Activated CD4-positive, alpha-beta T cell treated with anti-CD3 and anti-CD28 coated beads for 36 hours (primary cell): ENCODE measurements at places on chromosomes 16 and 17. TPM values are rescaled to one million over a fixed set of nuclear protein-coding genes. Genes with fewer than 3 reads are reported as not detected.

The MT1E gene
- total RNA-seq: 108 TPM

DNA sequence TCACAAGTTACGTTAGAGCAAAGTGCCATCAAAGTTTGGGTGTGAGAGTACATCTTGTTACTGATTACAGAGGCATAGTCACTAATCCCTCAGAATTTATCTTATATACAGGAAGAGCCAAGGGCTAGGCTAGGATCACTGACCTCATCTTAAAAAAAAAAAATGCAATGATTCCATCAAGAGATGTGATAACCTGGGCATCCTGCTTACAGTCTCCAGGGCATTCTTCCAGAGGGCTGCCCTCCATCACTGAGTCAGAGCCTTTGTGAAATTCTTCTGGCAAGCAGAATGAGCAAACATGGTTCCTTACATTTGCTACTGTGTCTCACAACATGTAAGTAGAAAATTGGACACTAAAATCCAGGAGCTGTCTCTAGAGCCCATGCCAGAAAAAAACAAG is 410.6 kb downstream of the ZFHX3 start:
- no peak for DNase-seq
- H3K4me1 ChIP-seq: no peaks in the 10 kb centered on the region
- no peak overlapping the region for H3K4me3 ChIP-seq
- H3K36me3 ChIP-seq: peaks cover 7% of the 10 kb centered on the region

The CCL8 gene
- total RNA-seq: not detected

The CMTM2 gene
- total RNA-seq: not detected

DNA sequence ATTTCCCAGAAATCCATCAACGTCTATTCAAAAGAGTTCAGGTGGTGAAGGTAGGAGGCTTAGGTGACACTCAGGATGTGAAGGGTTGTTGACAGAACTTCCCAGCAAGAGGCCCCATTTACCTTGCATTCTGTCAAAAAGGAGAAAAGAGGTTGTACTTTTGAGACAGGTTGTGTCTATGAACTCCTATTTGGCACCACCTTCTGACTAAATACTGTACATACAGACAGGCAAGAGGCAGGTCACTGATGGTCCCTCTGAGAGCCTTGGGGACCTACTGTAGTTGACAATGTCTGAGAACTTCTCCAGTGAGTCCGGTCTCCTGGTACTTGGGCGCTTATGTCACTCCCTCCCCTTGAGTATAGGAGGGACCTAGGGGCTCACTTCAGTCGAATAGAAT is 479.3 kb upstream of the ZFHX3 start:
- no peak overlapping the region for H3K4me3 ChIP-seq
- no peak overlapping the region for H3K27ac ChIP-seq
- no peaks in the 10 kb centered on the region for H3K36me3 ChIP-seq

DNA sequence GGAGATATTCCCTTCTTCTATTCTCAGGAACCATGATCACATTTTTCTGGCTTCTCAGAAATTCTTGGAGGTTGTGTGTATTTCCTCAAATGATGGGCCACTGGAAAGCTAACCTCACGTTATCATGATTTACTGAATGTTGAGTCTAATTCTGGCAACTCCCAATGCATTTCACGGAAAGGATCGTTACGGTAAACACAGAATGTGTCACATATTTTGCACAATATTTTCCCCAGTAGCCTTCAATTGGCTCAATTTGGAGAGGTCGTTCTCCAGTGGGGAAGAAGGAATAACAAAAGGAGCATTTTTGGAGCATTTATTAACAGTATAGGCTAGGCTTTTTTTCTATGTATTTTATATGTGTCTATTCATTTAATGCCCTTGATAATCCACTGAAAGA is 450.3 kb downstream of the HAPSTR1 start:
- DNase-seq: no peak
- no peaks in the 10 kb centered on the region for H3K4me1 ChIP-seq
- H3K27ac ChIP-seq: no peak overlapping the region
- H3K27me3 ChIP-seq: no peaks in the 10 kb centered on the region
- H3K36me3 ChIP-seq: no peaks in the 10 kb centered on the region

DNA sequence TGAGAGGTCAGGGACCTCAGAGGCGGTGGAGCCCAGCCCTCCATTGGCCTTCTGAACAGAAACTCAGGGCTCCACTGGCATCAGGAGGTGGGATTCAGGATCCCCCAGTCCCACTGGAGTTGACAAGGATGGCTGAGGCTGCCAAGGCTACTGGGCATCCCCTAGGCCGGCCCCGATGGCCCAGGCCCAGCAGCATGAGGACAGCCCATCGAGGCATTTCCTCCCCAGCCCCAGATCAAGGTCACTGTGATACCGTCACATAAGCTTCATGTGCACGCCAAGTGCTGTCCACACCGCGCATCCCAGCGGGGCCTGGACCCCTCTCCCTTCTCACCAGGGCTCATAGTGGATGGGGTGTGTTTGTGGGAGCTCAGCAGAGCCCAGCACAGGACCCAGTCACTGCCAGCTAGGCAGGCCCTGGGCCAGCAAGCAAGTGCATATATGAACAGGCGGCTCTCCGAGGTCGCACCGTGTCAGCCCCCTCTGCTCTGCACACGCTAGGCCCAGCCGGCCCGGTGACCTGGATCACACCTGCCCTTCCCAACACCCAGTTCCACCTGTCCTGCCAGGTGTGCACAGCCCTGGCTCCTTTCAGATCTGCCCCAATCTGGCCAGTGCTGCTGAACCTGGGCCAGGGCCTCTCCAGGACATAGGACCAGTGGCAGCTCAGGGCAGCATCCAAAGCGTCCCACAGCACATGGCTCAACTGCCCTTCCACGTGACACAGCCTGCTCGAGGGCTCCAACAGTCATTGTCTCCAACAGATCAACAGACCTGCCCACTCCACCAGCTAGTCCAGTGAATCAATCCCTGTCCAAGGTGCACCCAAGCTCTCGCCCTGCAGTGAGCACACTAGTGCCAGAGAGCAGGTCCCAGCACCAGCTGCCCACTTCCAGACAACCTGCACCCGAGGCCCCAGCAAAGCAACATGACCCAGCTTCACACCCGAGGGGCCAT is 32.8 kb upstream of the RASD1 start:
- no peaks in the 10 kb centered on the region for H3K36me3 ChIP-seq
- H3K27me3 ChIP-seq: no peaks in the 10 kb centered on the region
- H3K27ac ChIP-seq: no peak overlapping the region
- H3K4me3 ChIP-seq: no peak overlapping the region
- H3K4me1 ChIP-seq: no peaks in the 10 kb centered on the region

The TMC7 gene
- total RNA-seq: not detected

DNA sequence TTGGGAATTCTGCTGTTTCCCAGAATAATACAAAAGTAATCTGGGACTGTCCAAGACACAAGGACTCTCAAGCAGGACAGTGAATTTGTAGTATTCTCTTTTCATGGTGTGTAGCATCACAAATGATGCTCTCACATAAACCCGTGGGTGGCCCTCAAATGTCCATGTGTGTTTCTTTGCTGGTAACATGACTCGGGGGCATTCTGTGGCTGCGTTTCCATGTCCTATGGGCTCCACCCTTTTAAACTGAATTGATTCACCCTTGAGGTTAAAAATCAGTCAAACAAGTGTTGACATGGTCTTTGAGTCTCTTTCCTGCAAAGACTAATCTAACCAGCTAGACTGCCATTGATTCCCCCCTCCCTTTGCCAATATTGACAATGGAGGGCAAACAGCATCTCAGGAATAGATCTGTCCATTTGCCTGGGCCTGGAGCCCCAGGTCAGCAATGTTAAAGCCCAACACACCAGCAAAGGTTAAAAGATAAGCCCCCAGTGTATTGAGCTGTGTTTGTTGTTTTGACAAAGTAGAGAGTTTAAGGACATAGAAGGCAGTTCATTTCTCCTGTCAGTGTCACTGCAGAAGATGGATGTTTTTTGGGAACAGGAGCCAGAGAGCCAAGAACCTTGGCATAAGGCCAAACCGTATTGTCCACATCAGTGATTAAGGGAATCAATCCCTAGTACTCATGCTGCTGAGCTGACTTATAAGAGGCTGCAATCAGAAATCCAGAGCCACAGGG is 117.1 kb upstream of the COX10 start:
- no peaks in the 10 kb centered on the region for H3K27me3 ChIP-seq
- DNase-seq: no peak
- no peaks in the 10 kb centered on the region for H3K4me1 ChIP-seq
- H3K27ac ChIP-seq: no peak overlapping the region
- no peaks in the 10 kb centered on the region for H3K36me3 ChIP-seq
- H3K4me3 ChIP-seq: no peak overlapping the region

The SMIM22 gene
- not detected for total RNA-seq

- H3K27ac ChIP-seq: no peak overlapping the region
- H3K36me3 ChIP-seq: no peaks in the 10 kb centered on the region
- DNase-seq: no peak
- peaks cover 4% of the 10 kb centered on the region for H3K4me1 ChIP-seq
- no peak overlapping the region for H3K4me3 ChIP-seq
- peaks cover 3% of the 10 kb centered on the region for H3K27me3 ChIP-seq
Measured at GRCh38 chr17:81491181-81491581, 21.4 kb downstream of the ACTG1 start.

GRCh38 chr16:89071686-89072547 is 21.7 kb upstream of the ACSF3 start:
- H3K4me3 ChIP-seq: no peak overlapping the region
- no peaks in the 10 kb centered on the region for H3K36me3 ChIP-seq
- no peaks in the 10 kb centered on the region for H3K27me3 ChIP-seq

The KARS1 gene
- 332 TPM for total RNA-seq

The WNT3 gene
- total RNA-seq: 0.12 TPM

- H3K4me3 ChIP-seq: peak overlapping the region; percentile 28
- DNase-seq: peak; percentile 18
- peaks cover 6% of the 10 kb centered on the region for H3K4me1 ChIP-seq
- H3K27ac ChIP-seq: no peak overlapping the region
- peaks cover 27% of the 10 kb centered on the region for H3K27me3 ChIP-seq
Measured at GRCh38 chr17:10197721-10198508, 491 bp downstream of the GAS7 start.

The SERPINF2 gene
- not detected for total RNA-seq

The SPATA2L gene
- total RNA-seq: 6.5 TPM

DNA sequence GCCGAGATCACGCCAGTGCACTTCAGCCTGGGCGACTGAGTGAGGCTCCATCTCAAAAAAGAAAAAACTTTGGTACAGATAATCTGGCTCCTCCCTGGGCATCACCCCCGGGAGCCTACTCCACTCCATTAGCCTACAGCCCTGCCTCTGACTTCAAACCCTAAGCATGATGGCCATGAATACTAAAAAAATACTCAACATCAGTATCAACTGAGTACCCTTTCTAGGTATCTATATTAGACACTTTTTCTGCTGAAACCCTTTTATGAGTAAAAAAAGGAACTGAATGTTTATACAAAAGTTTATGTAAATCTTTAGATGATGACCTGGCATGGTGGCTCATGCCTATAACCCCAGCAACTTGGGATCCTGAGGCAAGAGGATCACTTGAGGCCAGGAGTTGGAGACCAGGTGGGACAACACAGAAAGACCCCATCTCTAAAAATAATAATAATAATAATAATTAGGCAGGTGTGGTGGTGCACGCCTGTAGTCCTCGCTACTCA is 6.9 kb downstream of the RDM1 start:
- H3K27me3 ChIP-seq: no peaks in the 10 kb centered on the region
- DNase-seq: no peak
- peaks cover 5% of the 10 kb centered on the region for H3K36me3 ChIP-seq
- H3K27ac ChIP-seq: no peak overlapping the region

The HSF5 gene
- 2.6 TPM for total RNA-seq

The GNAO1 gene
- total RNA-seq: 2.3 TPM

- H3K27ac ChIP-seq: peak overlapping the region; percentile 94
- H3K27me3 ChIP-seq: no peaks in the 10 kb centered on the region
- H3K4me1 ChIP-seq: peaks cover 26% of the 10 kb centered on the region
- peak overlapping the region; percentile 81 for H3K4me3 ChIP-seq
- peaks cover 4% of the 10 kb centered on the region for H3K36me3 ChIP-seq
Measured at GRCh38 chr16:25106567-25107465, 4.7 kb upstream of the LCMT1 start.

DNA sequence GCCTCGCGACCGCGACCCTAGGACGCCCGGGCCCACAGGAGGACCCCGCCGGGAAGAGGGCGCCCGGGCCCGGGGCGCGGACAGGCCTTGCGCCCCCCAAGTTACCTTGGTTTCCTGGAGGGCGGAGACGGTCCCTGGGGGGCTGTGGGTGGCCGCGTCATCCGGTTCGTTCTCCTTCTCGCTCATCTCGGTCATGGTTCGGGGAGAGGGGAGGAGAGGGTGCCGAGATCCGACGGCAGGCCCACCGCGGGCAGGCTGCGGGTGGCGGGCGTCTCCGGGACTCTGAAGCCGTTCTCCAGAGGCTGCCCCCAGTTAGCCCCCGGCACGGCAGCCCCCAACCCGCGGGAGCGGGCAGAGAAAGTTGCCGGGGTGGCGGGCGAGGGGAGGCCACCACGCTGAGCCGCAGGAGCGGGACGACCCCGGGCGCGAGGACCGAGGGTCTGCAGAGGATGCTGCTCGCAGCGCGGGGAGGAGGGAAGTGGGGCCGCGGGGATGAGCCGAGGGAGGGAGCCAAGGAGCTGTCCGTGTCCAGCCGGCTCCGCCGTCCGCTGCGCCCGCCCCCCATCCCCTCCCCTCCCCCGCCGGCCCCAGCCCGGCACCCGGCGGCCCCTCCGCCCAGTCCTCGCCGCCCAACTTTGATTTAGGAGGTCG is at the start of gene STAC2:
STAC2 (minus strand) TSS at position 638 of the 651 bp plus-strand sequence; CDS start at position 195, 443 bp downstream.
- no peaks in the 10 kb centered on the region for H3K36me3 ChIP-seq
- peak within 1 kb of the TSS; percentile 37 for H3K27ac ChIP-seq
- H3K4me3 ChIP-seq: peak within 1 kb of the TSS; percentile 72
- peaks cover 6% of the 10 kb centered on the region for H3K4me1 ChIP-seq

The KRTAP4-6 gene
- not detected for total RNA-seq

DNA sequence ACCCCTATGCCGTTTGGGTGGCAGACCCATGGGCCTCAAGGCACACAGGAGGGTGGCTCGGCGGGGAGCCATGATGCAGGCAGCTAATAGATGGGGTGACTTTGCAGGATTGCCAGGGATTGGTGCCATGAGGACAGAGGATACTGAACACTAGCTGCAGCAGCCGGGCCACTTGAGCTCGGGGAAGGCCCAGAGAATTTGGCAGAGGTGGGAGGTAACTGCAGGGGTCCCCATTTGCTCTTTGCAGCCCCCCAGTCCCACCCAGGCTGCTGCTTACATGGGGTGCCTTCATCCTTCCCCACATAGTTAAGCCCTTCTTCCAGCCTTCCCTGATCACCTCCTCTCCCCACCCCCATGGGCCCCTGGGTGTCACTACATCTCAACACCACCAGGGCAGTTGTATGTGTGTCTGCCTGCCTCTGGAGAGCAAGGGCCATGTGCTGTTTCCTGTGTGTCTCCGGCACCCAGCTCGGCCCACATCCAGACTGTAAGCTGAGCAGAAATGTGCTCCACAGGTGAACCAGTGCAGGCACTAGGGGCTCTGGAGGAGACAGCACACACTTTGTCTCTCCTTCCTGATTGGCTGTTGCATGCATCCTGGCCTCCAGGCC is 52.0 kb downstream of the SREBF1 start:
- peaks cover 18% of the 10 kb centered on the region for H3K4me1 ChIP-seq
- DNase-seq: peak; percentile 60
- no peaks in the 10 kb centered on the region for H3K27me3 ChIP-seq

The TBX2 gene
- total RNA-seq: not detected

The C16orf96 gene
- 0.09 TPM for total RNA-seq

The CSF3 gene
- not detected for total RNA-seq

The TMC5 gene
- total RNA-seq: not detected

GRCh38 chr17:34542700-34543336 is 36.6 kb upstream of the TMEM132E start:
- DNase-seq: peak; percentile 68
- H3K27ac ChIP-seq: no peak overlapping the region
- H3K4me1 ChIP-seq: no peaks in the 10 kb centered on the region

The CDC6 gene
- 171 TPM for total RNA-seq

The TP53TG3D gene
- total RNA-seq: 0.42 TPM

GRCh38 chr16:89334988-89335802 is 117.7 kb downstream of the ZNF778 start:
- no peak for DNase-seq
- no peaks in the 10 kb centered on the region for H3K27me3 ChIP-seq
- peaks cover 8% of the 10 kb centered on the region for H3K36me3 ChIP-seq
- H3K27ac ChIP-seq: peak overlapping the region; percentile 79
- peaks cover 75% of the 10 kb centered on the region for H3K4me1 ChIP-seq
